ENCODE measurements at places on chromosomes 1 and 21. TPM values are rescaled to one million over a fixed set of nuclear protein-coding genes. Genes with fewer than 3 reads are reported as not detected.
A peak's percentile ranks its signal among the peaks of the same experiment; 100 is the strongest.

Gene RNU1-1
- total RNA-seq, result 4,743 TPM

Gene DNAJC28
- total RNA-seq, result not detected

Gene FCRL6
- total RNA-seq, result 11.8 TPM

Gene ELAVL4
- not detected for total RNA-seq

- DNase-seq, result no peak
These were observed 1.9 kb upstream of the CNKSR1 start for GRCh38 chr1:26175346-26175745.

DNA sequence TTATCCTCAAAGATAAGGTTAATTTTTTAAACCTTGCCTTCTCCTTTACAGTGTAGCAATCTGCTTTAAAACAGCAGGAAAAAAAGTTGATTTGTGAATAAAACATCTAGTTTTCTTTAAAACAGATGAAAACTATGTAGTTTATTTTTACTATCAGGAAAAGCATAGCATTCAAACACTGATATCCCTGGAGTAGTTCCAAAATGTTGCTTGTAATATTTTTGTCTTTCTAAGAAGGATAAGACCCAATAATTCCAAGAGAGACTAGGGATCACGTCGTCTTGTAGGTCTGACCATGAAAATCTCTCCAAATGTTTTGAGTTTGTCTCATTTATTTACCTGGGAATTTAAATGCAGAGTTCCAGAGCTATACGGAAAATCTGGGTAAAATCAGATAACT lies 204.0 kb downstream of the NTNG1 start:
- no peak for DNase-seq

DNA sequence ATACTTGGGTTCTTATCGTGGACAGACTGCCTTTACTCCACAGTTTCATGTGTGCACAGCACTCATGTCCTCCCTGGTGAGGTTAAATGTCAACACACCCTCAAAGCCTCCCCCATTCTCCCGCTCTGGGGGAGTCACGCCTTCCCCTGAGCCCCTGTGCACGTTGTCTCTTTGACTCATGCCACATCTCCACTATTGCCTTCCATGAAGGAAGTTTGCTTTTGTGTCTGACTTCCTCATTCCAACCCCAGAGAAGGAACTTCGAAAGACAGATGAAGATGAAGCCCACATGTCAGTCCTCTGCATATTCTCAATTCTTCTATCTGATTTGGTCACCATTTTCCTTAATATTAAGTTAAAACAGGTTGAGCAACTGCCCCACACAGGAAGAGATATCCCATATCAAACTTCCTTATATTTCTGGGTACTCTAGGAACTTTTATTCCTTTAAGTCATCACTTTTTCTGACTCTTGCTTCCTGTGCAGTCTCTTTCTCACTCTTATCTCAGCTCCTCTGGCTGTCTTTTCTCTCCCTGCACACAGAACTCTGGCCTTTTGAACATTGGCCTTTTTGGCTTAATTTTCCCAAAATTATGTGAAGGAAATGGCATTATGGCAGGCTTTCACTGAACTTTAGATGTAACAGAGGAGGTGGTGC lies 41.5 kb downstream of the C4BPA start:
- DNase-seq, result no peak

DNA sequence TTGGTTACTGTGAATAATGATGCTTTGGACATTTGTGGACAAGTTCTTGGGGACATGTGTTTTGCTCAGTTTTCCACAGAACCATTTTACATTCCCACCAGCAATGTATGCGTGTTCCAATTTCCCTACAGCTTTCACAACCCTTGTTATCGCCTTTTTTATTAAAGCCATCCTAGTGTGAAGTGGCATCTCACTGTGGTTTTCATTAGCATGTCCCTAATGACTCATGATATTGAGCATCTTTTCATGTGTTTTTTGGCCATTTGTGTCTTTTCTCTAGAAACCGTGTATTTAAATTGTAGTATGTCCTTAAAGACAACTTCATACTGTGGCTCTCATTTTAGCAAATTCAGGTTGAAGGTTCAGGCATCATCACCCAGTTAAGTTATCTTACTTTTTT lies 132.1 kb downstream of the TGFBR3 start:
- DNase-seq, result no peak

- no peak for DNase-seq
These were observed 31.8 kb upstream of the ENAH start for GRCh38 chr1:225684741-225685140.

- DNase-seq, result peak; percentile 9
These were observed 35.4 kb downstream of the QSOX1 start for GRCh38 chr1:180190091-180190490.

DNA sequence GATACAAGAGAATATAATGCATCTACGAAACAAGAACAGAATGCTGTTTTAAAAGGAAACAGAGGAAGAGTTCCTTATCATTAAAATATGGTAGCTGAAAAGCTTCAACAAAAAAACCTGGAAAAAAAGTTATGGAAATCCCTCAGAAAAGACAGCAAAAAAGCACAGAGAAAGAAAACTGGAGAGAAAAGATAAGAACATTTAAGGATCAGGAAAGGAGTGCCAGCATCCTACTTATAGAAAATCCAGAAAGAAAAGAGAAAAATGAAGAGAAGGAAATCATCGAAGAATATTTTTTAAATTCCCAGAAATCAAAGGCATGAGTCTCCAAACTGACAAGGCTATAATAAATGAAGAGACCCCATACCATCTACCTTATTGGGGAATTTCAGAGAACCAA lies 29.8 kb downstream of the SUSD4 start:
- DNase-seq, result no peak

DNA sequence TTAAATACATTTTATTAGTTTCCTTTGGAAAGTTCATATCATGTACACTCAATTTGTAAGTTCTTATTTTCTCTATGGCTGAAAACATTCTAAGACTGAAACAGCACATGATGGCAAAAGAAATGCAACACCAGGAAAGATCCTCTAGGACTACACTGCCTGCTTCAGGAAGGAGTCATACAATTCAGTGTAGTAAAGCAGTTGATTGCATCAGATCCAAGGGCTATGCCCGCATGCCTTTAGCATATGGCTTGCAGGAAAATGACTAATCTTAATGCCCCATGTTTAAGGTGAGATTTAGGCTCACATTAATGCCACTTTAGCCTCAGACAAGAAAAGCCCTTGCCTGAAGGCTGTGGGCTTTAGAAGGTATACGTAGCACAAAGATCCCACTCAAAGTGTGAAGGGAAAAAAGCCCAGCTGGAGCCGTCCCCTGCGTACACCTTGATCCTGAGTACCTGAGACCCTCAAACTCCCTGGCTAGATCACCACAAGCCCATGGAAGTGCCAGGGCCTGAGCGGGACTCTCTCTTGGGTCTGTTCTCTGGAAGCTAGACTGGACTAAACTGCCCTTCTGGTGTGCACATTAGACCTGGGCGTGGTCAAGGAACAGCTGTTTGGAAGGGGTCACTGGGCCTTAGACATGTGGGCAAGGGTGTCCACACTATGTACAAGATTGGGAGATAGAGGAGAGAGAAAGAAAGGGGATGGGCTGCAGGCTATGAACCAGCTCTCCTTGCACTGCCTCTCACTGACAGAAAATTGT lies 52.9 kb downstream of the ESRRG start:
- DNase-seq, result no peak
